SK-N-MC (cell line): ENCODE measurements at places on chromosomes 12 and 14.
A peak's percentile ranks its signal among the peaks of the same experiment; 100 is the strongest.

DNA sequence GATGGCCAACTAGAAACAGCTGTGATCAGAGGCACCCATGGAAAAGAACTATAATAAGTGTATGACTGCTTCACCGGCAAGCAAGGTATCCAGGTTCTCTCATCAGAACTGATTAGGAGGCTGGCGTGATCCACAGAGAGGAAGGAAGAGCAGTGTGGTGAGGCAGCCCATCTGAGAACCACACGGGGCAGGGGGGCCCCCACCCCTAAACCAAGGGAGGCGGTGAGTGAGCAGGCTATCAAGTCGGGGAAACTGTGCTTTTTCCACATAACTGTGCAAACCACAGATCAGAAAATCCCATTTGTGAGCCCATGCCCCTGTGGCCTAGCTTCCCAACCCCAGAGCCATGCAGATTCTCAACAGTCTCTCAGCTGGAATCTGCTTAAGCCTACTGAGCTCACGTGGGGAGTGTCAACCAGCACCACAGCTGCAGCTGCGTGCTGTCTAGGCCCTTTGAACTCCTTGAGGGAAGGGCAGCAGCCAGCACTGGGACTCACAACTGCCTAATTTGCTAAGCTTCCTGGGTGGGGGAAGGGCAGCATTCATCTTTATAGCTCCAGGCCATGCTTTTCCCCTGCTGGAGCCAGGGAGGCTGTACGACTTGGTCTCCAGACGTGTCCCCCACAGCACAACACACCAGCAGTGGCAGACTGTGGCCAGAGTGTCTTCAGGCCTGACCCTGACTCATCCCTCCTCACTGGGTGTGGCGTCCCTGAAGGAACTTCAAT is 444.4 kb upstream of the ATP2B1 start:
- DNase-seq: peak; percentile 6

GRCh38 chr12:89977405-89978085 is 268.9 kb upstream of the ATP2B1 start:
- no peak for DNase-seq

DNA sequence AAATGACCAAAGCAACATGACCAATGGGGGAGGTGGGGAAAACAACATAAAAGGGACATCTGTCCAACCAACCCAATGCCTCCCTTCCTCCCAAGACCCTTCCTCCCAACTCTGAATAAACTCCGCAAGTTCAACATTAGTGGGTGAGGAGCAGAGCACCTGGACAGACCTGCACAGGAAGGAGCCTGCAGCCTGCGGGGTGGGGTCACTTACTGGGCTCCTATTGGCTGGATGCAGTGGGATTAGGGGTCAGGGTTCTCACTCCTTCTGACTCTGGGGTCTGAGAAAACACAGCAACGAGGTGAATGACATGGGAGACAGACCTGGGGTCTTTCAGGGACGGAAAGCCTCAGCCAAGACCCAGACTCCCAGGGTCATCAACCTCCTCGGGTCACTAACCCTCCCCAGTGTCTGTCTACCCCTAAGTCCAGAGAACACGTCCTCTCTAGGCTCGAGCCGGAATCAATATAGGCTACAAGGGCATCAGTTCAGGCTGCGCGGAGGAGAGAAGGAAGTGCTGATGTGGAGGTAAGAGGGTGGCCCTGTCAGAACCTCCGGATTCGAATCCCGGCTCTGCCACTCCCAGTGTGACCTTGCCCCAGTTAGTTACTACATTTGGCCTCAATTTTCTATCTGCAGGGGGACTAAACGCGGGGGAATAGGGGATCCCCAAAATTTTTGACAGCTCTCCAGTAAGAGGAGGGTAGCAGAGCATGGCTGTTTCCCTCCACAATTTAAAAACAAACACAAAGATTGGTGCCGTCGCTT is 860 bp downstream of the NDRG2 start:
- DNase-seq: no peak

- peak; percentile 53 for DNase-seq
These were observed 107.5 kb upstream of the FAR2 start for GRCh38 chr12:29041621-29042020.

GRCh38 chr12:80698847-80699542 is 8.4 kb upstream of the MYF6 start:
- no peak for DNase-seq

- no peak for DNase-seq
These were observed 334.1 kb upstream of the DCN start for GRCh38 chr12:91516695-91517047.

GRCh38 chr12:25054076-25054782 is 105.3 kb upstream of the BCAT1 start:
- no peak for DNase-seq

DNA sequence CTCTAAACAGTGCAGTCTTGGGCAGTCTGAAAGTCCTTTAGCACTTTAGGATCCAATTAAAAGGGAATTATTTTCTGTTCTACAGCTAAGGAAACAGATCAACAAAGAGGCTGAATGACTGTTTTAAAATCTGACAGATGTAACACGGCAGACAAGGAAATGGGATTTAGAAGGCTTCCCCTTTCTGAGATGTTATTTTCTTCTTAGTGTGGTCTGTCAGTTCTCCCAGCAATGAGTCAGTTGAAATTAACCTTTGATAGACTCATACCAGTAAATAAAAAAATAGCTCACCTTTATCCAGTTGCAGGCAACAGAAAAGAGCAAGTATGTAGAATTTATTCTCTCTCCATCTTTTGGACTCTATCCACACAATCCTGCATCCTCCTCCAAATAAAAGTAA is 98.1 kb downstream of the NEDD1 start:
- no peak for DNase-seq

- DNase-seq: no peak
These were observed 69.8 kb downstream of the LIN7A start for GRCh38 chr12:80867941-80868340.

GRCh38 chr12:96774496-96775256 is 132.4 kb upstream of the NEDD1 start:
- DNase-seq: no peak

GRCh38 chr12:110001596-110001995 is 2.4 kb downstream of the ANKRD13A start:
- DNase-seq: no peak

- DNase-seq: no peak
These were observed 23.3 kb downstream of the C14orf132 start for GRCh38 chr14:96062506-96062905.

DNA sequence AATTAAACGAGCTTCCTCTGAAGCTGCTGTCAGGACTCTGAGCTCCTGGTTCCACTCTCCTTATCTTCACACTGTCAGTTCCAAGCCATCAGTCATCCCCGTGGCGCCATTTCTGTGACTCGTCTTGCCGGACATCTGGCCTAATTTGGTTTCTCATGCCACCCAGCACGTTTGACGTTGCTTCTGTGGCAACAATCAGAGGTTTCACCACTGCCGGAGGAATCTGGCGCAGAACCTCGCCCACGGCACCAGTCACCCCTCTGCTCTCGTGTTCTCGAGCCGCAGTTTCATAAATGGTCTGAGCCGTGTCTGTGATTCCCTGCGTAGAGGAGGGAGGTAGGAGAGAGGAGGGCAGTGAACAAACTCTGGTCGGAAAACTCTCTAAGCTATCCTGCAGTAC is 29.7 kb downstream of the BDKRB1 start:
- DNase-seq: no peak

DNA sequence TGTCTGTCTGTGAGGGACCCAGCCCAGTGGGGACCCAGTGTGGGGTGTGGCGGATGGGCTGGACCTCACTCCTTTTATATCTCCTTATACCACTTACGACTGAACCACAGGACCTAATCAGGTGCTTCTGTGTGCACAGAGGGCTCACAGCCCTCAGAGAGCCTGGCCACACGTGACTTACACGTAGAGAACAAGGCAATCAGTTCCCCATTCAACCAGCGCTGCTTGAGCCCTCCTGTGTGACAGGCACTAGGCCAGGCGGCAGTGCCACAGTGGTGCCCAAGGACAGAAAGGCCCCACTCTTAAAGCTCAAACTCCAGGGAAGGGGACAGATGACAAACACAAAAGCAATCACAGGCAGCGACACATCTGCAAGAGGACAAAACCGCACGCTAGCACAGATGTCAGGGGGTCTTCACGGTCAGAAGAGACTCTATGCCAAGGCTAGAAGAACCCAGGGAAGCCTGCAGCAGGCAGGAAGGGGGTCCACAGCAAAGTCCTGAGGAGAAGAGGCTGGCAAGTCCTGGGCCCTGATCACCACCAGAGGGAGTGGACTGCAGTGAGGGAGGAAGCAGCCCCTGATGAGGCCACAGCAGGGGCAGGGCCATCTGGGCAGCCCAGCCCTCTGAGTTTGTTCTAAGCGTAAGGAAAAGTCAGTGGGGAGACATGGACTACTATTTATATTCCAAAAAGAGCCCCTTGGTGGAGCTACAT is 39.3 kb downstream of the SETD3 start:
- no peak for DNase-seq

DNA sequence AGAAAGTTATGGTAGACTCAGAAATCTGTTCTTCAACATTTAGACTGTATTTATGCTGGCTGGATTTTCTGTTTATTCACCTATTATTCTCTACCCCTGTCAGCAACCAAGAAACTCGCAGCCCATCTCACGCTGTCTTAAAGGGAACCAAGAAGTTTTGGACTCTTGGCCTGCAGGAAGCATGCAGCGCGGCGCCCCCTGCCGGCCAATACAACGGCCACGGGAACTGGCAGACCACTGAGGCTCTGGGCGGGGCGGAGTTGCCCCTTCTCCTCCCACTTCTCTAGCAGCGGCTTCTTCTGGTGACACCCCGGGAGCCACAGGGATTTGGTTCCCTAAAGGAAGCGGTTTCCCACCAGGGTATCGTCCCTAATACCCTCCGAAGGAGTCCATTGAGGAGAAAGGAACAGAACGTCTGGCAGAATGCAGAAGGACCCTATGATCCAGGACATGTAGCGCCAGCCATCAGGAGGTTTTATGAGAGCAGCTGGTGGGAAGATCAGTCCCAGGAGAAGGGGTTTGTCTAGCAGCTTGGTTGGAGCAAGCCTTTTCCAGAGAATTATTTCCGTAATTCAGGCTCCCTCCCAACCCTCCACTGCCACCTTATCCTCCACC is 21.0 kb upstream of the RNASE2 start:
- DNase-seq: no peak

DNA sequence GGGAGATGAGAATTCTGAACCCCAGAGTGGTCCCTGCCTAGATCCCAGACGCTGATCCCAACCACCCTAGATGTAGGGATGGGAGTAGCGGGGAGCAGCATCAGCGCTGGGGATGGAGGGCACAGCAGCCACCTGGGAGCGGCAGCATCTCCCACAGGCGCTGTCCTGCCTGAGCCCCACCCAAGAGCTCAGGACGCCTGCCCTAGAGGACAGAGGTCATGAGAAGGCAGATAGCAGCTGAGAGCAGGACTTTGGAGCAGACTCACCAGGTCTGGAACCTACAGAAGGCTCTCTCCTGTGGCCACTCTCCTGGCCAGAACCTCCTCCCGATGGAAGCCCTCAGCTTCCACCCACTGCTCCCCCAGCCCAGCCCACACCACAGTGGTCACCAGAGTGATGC is 7.2 kb downstream of the CCDC85C start:
- no peak for DNase-seq

DNA sequence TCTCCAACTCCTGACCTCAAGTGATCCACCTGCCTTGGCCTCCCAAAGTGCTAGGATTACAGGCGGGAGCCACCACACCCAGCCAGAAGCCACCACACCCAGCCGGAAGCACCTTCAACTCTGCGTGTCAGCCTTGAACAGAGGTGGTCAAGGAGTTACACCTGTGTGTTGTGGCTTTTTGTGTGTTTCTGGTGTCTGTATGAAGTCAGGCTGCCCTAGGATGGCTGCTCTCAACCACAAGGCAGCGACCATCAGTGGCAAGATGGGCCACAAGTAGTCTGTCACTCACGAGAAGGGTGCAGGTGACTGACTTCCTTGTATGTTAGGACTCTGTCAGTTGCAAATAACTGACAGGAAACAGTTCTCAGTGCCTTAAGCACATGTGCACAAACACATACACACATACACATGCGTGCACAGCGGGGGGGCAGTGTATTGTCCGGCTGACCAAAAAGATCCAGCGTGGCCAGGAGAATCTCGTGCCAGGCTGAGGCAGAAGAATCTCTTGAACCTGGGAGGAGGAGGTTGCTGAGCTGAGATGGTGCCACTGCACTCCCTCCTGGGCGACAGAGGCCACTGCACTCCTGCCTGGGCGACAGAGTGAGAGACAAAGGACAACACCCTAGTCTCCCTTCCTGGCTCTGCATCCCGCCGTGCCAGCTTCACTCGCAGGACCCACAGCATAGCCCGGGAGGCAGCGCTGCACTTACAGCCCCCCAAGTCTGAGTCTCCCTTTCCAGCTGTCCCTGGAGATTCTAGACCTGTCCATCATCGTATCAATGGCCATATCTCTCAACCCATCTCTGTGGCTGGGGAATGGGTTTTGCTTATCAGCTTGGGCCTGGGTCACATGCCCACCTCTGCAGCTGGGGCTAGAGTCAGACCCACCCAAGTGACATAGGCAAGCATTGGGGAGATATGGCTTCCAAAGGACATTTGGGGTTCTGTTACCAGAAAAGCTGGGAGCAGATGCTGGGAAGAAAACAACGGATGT is 13.7 kb downstream of the P2RX4 start:
- DNase-seq: no peak

- no peak for DNase-seq
These were observed 322.8 kb downstream of the RGS6 start for GRCh38 chr14:72254937-72255472.

DNA sequence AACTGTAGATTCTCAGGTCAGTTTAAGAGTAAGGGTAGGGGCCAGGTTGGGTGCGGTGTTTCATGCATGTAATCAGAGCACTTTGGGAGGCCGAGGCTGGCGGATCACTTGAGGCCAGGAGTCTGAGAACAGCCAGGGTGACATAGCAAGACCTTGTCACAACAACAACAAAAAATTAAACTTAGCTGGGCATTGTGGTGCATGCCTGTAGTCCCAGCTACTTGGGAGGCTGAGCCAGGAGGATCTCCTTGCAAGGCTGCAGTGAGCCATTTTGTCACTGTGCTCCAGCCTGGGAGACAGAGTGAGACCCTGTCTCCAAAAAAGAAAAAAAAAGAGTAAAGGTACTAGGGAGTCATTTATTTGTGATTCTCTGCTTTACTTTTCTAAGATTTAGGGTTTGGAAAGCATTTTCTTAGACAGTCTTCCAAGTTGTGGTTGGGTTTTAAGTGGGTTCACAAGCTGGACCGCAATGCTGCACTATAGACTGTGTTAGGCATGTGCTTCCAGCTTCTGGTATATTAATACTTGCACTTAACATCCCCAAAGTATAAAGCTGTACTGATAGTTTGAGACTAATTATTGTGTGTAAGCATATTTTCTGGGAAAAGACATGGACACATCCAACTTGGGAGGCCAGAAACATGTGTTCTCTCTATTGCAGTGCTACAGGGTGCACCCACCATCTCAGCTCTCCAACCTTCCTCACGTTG is 49.1 kb upstream of the HECTD1 start:
- DNase-seq: no peak

GRCh38 chr14:90426663-90427062 is 29.8 kb downstream of the CALM1 start:
- no peak for DNase-seq

- no peak for DNase-seq
These were observed 211.0 kb upstream of the NUDT4 start for GRCh38 chr12:93166541-93167307.

DNA sequence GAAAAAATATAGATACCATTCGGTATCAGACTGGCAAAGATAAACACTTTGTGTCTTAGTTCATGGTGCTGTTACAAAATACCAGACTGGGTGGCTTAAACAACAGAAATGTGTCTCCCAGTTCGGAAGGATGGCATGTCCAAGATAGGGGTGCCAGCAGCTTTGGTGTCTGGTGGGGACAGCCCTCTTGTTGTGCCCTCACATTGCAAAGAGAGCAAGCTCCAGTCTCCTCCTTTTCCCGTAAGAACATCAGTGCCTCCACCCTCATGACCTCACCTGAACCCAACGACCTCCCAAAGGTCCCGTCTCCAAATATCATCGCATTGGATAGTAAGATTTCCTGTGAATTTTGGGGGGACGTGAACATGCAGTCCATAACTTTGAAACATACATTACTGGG is 12.4 kb downstream of the ZBTB42 start:
- DNase-seq: no peak
